ENCODE measurements at places on chromosomes 4 and X.

- no peak for DNase-seq
Observed at GRCh38 chrX:30822764-30823163, 66.3 kb downstream of the TAB3 start.

- no peak for DNase-seq
Observed at GRCh38 chr4:99400831-99401230, 34.3 kb downstream of the ADH7 start.

DNA sequence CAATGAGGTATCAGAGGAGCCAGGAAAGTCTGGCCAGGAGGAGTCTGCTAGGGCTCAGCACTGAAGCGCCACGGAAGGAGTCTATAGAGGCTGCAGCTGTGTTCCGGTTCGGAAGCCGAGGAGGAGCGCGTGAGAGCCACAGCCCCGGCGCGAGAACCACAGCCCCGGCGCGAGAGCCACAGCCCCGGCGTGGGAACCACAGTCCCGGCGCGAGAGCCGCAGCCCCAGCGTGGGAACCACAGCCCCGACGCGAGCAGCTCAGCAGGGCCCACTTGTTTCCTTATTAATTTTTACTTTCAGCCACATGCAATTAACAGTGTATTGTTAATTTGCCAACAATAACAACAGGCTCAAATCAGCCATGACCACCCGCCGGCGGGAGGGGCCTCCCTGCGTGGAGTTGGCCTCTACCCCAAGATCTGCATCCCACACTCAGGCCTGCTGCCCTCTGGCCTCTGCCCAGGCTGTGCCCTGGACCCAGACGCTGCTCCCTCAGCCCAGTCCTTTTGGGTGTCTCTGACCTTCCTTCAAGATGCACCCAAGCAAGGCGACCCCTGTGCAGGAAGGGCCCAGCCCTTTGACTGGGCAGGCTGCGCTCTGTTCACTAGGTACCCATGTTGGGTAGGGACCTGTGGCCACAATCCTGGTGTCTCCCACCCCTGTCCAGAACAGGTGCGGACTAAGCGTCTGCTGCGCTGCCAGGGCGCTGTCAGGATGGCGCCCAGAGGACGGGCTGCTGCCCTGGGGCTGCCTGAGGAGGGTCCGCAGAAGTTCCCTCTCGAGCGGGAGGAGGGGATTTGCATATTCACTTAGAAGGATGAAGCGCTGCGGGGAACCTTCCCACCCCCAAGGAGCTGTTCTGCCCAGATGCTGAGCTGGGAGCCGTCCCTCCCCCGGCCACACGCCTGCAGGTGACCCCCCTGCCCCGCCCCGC, 113.8 kb downstream of the ADRA2C start:
- no peak for DNase-seq

- peak; percentile 35 for DNase-seq
Observed at GRCh38 chr4:181952478-181952877, 290.7 kb upstream of the TENM3 start.

GRCh38 chr4:129326571-129327460, 230.9 kb downstream of the C4orf33 start:
- no peak for DNase-seq

DNA sequence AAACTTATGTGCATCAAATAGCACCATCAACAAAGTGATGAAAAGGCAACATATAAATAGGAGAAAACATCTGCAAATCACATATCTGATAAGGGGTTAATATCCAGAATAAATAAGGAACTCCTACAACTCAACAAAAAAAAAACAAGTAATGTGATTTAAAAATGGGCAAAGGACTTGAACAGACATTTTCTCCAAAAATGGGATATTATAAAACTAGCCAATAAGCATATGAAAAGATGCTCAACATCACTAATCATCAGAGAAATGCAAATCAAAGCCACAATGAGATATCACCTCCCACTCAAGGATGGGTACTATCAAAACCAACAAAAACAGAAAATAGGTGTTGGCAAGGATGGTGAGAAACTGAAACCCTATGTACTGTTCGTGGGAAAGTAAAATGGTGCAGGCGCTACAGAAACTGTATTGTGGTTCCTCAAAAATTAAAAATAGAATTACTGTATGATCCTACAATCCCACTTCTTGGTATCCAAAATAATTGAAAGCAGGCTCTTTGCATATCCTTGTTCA, 2.4 kb downstream of the DNAJB14 start:
- no peak for DNase-seq

- no peak for DNase-seq
Observed at GRCh38 chr4:109497511-109497910, 62.5 kb upstream of the MCUB start.
